ENCODE measurements at places on chromosomes 5 and 9.
A peak's percentile ranks its signal among the peaks of the same experiment; 100 is the strongest.

GRCh38 chr9:100472788-100473275, at the start of gene TMEFF1:
Gene TMEFF1 (plus strand): TSS chr9:100473149. CDS start chr9:100473545, 396 bp downstream.
- peak; percentile 41 for DNase-seq

DNA sequence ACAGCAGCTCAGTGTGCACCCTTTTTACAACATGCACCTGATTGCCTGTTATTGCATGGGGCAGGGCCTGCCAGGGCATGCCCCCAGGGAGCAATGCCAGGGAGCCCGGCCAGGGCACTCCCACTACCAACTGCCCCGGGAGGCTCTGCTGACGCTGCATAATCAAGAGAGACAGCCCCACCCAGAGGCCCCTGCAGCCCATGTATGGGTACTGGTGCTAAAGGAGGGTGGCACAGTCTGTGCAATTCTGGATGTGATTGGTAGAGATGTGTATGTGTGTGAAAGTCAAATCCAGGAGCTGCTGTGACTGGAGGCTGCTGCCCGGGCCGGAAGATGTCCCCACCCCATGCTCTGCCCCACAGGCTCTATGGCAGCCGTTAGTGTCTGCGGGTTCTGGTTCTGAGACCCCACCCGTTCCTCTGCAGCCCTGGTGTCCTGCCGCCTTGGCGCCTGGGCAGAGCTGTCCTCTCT, 3.9 kb upstream of the NEURL1B start:
- DNase-seq, result no peak

DNA sequence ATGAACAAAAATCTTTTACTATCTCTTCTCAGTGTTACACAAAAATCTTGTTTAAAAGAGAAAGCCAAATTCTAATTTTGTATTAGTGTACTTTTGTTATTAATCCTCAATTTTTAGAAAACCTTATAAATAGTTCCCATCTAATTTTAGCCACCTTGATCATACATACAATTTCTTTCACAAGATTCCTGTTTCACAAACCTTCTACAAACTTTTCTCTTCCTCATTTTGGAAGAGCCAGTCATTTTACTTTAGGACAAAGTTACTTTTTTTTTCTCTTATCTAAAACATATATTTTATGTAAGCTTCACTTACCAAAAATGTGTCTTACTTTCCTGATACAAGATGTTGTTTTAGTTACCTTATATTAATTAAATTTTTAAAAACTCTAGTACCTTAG, 161.3 kb downstream of the YIPF5 start:
- no peak for DNase-seq

GRCh38 chr9:122526602-122527001, 491 bp downstream of the OR1N1 start:
- DNase-seq, result no peak

- DNase-seq, result no peak
Measured at GRCh38 chr5:135625961-135626360, 47.2 kb upstream of the CXCL14 start.

DNA sequence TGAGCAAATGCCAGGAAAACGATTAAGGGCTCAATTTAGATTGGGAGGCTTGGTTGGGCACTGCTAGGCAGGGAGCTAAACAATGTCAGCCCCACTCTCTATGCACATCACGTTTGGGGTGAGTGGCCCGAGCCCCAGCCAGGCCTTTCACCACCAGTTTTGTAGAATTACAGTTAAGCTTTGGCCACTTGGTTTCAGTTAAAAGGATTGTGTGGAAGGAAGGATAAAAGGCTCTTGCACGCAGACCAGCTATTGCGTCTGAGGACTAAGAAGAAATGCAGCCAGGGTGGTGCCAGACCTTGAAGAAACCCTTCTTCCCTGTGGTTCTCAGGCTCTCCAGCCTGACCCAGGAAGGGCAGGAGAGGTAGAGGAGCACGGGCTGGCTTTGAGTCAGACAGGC, 125.3 kb upstream of the SLC44A1 start:
- peak; percentile 10 for DNase-seq
